GM12878 (cell line): ENCODE measurements at places on chromosomes 7 and 10.

GRCh38 chr7:151095828-151096475, 9.7 kb downstream of the AGAP3 start:
- H3K27me3 ChIP-seq, result no peaks in the 10 kb centered on the region
- DNase-seq, result no peak
- no peak overlapping the region for H3K4me3 ChIP-seq
- H3K27ac ChIP-seq, result no peak overlapping the region
- no peaks in the 10 kb centered on the region; the same call in 1 of the 2 replicates for H3K4me1 ChIP-seq

DNA sequence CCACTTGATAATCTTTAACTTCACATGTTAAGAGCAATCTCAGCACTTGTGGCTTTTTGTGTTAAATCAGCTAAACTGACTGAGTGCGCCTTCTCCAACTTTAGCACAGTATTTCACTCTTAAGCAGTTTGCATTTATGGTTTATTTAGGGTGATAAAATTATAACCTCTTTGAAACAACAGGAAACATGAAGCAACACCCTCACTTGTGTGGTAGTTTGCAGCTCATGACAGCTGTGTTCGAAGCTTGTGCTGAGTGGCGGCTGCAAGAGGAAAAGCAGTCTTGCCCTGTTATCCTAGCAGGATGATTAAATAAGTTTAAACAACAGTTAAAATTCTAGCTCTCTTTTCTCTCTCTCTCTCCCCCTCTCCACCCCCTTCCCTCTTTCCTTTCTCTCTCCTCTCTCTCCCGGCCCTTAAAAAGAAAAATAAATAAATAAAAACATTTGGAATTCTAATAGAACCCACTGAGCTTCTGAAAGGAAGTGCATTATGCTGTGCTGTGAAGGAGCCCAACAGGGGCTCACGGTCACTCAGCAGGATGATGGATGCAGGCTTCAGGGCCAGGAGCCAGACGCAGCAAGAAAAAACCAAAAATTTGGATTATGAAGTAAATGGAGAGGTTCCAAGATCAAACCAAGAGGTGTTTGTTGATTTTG, 25.2 kb downstream of the OGDH start:
- no peak for DNase-seq
- H3K4me1 ChIP-seq, result peaks cover 69% of the 10 kb centered on the region
- peak overlapping the region; percentile 68 for H3K27ac ChIP-seq
- no peak overlapping the region for H3K4me3 ChIP-seq
- H3K27me3 ChIP-seq, result no peaks in the 10 kb centered on the region
- H3K36me3 ChIP-seq, result peaks cover 3% of the 10 kb centered on the region; the same call in 1 of the 2 replicates

GRCh38 chr7:105389088-105389650, 448 bp upstream of the SRPK2 start:
- no peaks in the 10 kb centered on the region; the same call in 1 of the 2 replicates for H3K36me3 ChIP-seq
- H3K4me1 ChIP-seq, result 0 out of 2 replicates have a peak, but pooled peaks cover 3% of the 10 kb centered on the region
- no peaks in the 10 kb centered on the region for H3K27me3 ChIP-seq
- H3K27ac ChIP-seq, result no peak overlapping the region
- peak overlapping the region; percentile 78 for H3K4me3 ChIP-seq

DNA sequence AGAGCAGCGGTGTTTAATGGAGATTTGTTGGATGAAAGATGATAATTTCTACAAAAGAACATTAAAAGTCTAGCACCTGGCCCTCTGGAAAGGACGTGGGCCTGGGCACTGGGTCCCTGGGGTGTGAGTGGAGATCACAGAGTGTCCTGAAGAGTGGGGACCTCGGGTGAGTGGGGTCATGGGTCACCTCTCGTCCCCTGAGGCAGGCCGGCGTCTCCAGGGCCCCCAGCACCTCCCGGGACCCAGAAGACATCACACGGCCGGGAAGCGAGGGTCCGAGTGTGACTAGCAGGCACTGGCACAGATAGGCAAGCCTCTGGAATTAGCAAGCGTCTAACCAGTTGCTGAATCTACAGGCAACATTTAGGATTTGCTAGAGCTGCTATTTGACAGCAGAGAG, 257.2 kb downstream of the MAD1L1 start:
- DNase-seq, result no peak
- no peaks in the 10 kb centered on the region; the same call in 1 of the 2 replicates for H3K36me3 ChIP-seq
- H3K4me3 ChIP-seq, result no peak overlapping the region
- no peaks in the 10 kb centered on the region for H3K27me3 ChIP-seq
- H3K4me1 ChIP-seq, result peaks cover 4% of the 10 kb centered on the region
